ENCODE measurements at places on chromosomes 11 and 22. TPM values are rescaled to one million over a fixed set of nuclear protein-coding genes. Genes with fewer than 3 reads are reported as not detected.

The MYRF gene
- 2.1 TPM for total RNA-seq

GRCh38 chr11:69390561-69390960 is 90.9 kb upstream of the LINC01488 start:
- no peak for ATAC-seq

The TSSK2 gene
- total RNA-seq: not detected

The SLC22A9 gene
- total RNA-seq: not detected

DNA sequence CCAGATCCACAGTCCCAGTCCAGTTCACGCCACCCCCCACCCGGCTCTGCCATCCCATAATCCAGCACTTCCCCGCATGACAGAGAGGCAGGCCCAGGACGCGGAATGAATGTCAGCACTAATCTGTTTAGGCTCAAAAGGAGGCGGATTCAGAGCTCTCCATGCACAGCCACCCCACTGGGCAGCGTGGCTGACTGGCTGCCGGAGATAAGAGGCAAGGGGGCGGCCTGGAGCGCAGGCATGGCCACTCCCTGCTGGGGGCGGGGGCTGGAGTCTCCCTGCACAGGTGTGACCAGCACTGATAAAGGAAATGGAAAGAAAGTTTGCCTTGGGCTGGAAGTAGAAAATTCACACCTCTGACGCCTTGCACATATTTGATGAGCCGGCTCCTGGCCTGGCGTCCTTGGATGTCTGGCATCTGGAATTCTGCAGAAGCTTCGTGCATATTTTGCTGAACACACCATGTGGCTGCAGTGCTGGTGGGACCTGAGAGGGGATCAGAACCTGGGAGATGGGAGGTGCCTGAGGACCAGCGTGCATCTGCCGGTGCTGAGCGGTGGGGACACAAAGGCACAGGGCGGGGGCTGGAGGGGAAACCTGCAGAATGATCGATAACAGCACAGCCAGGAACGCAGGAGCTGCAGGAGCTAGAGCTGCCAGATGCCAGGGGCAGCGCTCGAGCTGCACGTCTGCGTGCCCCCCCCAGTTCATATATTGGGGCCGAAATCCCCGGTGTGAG is 344.4 kb downstream of the CTTN start:
- ATAC-seq: peak; percentile 87

The ISX gene
- total RNA-seq: 0.05 TPM

DNA sequence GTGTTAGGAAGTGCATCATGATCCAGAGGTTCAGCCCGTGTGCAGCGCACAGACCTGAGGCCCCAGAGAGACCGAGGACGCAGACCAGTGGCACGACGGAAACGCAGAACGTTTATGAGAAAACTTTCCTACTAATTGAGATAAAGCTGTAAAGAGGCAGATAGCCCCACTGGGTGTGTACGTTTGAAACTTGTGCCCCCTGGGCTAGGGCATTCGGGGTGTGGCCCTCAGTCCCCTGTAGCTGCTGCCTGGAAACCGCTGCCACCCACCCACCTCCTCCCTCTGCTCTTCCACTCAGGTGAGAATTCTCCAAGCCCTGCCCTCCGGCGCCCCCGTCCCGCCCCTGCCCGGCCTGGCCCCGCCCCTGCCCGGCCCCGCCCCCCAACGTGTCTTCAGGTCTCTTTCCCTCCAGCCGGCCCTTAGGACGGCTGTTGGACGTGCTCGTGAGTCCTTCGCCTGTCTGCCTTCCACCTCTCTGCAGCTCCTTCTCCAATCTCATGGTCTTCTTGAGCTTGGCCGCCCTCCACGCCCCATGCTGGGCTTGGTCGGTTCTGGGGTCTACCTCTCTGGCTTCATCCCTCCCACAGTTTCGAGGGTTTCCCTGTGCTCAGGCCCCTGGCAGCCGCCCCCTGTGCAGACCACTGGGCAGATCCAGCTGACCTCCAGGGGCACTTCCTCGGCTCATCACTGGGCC is 12.1 kb downstream of the MAPK8IP2 start:
- ATAC-seq: peak; percentile 51

The OR8D4 gene
- total RNA-seq: not detected

GRCh38 chr22:19886605-19887255 is 32.1 kb upstream of the GNB1L start:
- peak; percentile 3 for ATAC-seq

- ATAC-seq: peak; percentile 98
Observed at GRCh38 chr11:124402326-124402922, 3.6 kb upstream of the OR8B3 start.

GRCh38 chr11:134164490-134165370 is 59.0 kb downstream of the NCAPD3 start:
- ATAC-seq: no peak

GRCh38 chr22:45818424-45819085 is 146.9 kb downstream of the ATXN10 start:
- no peak for ATAC-seq

DNA sequence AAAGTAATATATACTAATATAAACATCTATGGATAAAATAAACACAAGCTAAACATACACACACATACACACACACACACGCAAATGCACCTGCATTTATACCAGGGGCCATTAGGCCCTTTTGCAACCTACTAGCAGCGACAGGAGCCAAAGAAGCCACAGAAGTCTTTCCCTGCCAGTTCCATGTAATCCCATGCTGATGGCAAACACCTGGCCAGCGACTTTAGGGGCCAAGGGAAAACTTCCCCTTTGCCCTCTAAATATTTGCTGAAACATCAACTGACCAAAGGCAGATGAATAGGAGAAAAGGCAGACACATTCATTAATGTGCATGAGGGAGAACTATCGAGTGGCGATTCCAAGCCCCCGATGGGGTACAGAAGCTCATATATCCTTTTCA is 14.8 kb upstream of the P2RY2 start:
- ATAC-seq: no peak

The MUC15 gene
- total RNA-seq: not detected

The CHRNA10 gene
- 0.56 TPM for total RNA-seq

- ATAC-seq: no peak
Observed at GRCh38 chr11:11592146-11592684, 29.6 kb downstream of the GALNT18 start.

The JAML gene
- total RNA-seq: 2.6 TPM

- ATAC-seq: no peak
Observed at GRCh38 chr11:76768909-76769560, 14.1 kb upstream of the TSKU start.

DNA sequence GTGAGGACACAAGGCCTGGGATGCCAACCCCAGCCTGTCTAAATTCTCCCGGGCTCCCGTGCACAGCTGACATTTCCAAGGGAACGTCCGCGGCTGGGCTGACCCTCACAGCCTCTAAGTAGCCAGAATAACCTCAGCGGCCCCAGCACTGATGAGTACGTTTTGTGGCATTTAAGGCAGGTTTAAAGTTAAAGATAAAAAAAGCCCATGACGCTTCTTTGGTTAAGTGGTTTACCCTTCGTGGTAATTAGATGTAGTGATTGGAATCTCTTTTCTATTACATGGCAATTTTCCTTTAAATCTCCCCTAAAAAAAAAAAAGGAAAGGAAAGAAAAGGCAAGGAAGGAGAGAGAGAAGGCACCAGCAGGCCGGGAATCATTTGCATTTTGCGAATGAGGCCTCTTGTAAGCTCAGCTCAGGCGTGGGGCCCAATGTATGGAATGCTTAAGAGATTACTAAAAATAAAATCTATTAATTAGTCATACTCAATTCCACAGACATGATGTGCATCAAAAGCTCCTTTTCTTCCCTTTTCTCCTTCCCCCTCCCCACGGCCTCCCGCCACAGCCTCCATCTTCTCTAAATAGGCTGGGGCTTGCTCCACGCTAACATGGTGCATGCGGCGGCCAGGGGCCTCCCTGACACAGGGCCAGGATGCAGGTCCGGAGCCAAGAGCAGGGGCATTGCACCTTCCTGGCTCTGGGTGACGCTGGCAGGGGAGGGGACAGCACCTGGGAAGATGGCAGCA is 44.1 kb downstream of the MACROD1 start:
- peak; percentile 52 for ATAC-seq

DNA sequence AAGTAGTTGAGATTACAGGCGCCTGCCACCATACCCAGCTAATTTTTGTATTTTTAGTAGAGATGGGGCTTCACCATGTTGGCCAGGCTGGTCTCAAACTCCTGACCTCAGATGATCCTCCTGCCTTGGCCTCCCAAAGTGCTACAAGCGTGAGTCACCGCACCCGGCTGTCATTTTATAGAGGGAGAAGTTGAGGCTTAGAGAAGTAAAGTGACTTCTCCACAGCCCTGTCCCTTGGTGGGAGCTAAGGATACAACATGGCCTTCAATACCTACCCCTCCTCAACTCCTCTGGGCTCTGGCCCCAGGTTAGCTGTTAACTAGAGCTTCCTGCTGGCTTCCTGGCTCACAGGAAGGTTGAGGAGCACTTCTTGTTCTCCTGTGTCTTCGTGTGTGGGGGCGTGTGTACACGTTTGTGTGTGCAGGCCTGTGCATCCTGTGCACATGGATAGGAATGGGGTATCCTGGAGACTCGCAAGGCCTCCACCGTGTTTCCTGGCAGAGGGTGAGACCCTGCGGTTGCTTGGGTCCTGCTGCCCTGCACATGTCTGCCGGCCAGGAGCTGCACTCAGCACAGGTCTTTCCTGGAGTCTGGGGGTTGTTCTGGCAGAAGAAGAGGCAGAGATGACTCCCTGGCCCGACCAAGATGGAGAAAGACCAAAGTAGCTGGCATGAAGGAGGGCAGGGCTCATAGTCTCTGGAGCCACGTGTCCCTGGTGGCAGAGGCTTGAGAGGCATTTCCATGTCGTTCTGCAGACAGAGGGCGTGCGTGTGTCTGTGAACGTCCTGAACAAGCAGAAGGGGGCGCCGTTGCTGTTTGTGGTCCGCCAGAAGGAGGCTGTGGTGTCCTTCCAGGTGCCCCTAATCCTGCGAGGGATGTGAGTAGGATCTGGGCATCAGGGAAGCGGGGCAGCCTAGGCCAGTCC is 2.4 kb downstream of the SIDT2 start:
- peak; percentile 10 for ATAC-seq

DNA sequence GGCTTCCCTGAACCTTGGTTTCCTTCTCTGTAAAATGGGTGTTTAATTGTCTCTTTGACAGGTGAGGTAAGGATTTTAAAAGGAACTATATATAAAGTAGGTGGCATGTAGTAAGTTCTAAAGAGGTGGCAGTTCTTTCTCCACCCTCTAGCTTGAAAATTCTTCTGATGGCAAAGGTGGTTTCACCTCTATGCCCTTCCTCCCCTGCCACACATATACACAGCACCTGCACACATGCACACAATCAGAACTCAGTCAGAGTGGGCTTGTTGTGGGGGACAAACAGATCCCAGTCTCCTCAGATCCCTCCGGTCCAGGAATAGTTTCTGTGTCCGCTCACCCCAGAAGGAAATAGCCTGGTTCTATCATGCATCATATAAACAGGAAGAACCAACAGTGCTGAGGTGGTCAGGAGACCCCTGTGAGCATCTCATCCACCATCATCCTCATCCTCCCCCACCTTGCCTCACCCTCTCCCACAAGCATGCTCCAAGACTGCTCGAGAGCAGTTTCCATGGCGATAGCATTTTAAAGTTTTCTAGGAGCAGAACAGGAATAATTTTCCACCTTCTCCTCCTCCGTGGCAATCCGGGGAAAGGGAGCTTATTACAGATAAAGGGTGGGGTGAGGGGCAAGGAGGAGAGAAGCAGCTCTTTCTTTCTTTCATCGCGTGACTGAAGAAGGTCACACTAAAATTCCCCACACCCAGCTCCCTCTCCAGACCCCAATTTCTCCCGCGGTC is 123.6 kb downstream of the CHST1 start:
- ATAC-seq: peak; percentile 48

The POLDIP3 gene
- total RNA-seq: 55.2 TPM

The CSNK2A3 gene
- 1.6 TPM for total RNA-seq

GRCh38 chr11:8105666-8106065 is 24.7 kb downstream of the TUB start:
- ATAC-seq: no peak

The PHOX2A gene
- 1.0 TPM for total RNA-seq

The BARX2 gene
- 0.22 TPM for total RNA-seq

DNA sequence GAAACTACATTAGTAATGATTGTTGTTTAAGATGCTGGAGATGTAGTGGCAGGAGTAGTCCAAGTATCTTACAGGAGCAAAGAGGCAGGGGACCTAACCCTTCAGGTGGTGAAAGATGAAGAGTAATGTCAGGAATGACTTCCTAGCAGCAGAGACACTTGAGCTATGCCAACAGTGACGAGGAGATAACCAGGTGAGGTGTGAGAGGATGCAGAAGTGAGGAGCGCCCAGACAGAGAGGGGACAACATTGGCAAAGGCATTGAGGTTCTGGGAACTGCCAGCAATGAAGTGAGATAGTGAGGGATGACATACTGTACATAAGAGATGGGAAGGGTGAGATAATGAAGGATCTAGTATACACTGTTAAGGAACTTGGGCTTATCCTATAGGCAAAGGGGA is 95.8 kb downstream of the NCAM1 start:
- ATAC-seq: no peak

DNA sequence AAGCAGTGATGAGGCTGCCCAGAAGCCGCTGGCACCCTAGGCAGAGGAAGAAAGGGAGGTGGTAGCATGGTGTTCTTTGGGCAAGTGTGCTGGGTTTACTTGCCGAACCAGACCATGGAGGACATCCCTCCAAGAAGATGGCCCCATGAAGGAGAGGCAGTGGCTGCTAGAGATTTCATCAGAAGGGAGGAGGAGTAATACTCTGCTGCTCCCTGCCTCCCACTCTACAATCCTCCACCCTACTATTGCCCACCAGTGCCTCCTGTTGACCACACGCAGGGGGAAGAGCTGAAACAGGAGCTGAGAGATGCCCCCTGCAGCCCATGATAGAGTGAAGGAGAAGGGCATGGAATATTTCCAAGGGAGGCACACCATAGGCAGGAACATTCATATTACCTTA is 51.0 kb upstream of the PRSS23 start:
- ATAC-seq: no peak

The CNTF gene
- total RNA-seq: 3.6 TPM

DNA sequence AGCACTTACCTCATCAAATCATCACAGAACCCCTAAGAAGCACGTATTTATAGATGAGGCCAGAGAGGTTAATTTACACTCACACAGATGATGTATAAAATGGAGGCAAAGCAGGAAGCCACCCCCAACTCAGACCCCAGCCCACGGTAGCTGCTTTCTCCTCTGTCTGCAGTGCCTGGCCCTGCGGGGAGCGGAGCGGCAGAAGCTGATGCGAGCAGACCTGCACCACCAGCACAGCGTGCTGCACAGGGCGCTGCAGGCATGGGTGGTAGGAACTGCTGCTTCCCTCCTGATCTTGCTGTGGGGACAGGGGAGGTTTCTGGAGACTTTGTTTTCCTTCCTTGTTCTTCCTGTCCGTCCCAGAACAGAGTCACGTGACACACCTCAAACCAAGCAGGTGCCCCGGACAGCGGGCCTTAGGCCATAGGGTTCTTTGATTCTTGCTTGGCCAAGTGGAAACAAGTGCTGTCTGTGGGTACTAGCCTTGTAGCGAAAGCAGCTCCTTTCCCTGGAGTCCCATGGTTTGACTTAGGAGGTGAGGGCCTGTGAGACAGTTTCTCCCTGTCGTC is 57.8 kb downstream of the PISD start:
- ATAC-seq: no peak

GRCh38 chr11:40316171-40316570 is 1143.3 kb downstream of the LRRC4C start:
- no peak for ATAC-seq

GRCh38 chr11:44761551-44761961 is 34.8 kb downstream of the TSPAN18 start:
- peak; percentile 52 for ATAC-seq

The VWCE gene
- total RNA-seq: 8.3 TPM

The CCDC87 gene
- 0.85 TPM for total RNA-seq
